ENCODE measurements at places on chromosomes 2 and 18. TPM values are rescaled to one million over a fixed set of nuclear protein-coding genes. Genes with fewer than 3 reads are reported as not detected.

The PTPRN gene
- total RNA-seq: not detected

DNA sequence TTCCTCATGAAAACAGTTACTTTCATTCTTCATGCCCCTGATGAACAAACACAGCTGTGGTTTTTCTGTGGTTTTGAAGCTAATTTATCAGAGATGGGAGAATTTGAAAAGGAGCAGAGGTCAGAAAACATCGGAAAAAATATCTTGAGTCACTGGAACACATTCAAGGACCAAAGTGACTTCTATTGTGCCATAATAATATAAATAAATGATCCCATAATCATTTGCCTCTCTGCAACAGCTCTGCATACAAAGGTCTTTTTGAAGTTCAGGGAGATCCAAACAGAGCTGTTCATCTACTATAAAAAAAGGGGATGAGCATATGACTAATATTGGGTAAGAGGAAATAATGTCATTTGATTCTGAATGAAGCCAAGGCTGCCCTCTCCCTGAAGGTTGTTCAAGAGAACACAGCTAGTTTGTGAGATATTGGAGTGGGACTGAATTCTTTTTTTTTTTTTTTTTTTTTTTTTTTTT is 201.3 kb upstream of the GALNT5 start:
- no peak for DNase-seq

GRCh38 chr18:36576339-36576738 is 252.5 kb downstream of the TPGS2 start:
- DNase-seq: no peak

The DTNA gene
- not detected for total RNA-seq

- peak; percentile 86 for DNase-seq
These were observed 3.5 kb downstream of the CDK5R2 start for GRCh38 chr2:218962859-218963492.

GRCh38 chr2:215324811-215325210 is 13.0 kb downstream of the ATIC start:
- no peak for DNase-seq

The OXER1 gene
- total RNA-seq: not detected

DNA sequence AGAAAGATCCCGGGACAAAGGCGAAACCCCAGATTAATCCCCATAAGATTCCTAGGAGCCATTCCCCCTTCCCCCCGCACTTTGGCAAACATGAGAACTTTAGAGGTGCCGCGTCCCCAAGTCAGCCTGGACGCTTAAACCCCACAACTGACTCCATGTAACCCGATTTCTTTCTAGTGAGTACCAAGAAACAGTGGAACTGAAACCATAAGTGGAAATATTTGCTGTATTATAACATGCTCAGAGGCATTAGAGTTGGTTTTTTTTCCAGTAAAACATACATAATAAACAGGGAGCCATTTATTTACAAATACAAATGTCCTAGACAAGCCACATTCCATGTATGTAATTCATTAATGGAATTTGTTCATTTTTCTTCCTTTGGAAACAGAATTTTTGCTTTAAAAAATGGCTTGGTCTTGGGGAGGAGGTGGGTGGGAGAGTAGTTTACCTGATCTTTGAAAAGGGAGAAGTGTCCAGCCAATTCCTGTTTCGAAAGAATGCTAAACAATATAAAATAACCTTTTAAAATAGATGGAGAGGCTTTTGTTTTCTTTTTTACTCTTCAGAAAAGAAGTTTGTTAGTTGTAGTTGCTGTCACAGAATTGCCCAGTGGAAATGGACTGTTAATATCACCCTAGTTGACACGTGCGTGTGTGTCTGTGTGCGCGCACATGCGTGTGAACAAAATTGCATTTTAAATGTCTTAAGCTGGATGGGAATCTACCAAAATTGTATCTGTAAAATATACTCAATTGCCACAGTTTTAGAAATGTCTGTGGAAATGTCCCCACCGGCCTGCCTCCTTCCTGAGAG is 10.6 kb downstream of the POU3F3 start:
- no peak for DNase-seq

The REG1B gene
- not detected for total RNA-seq

GRCh38 chr2:47771211-47771610 is 11.7 kb upstream of the MSH6 start:
- DNase-seq: no peak

Data from activated naive CD8-positive, alpha-beta T cell treated with anti-CD3 and anti-CD28 coated beads, Interleukin-2, amount 10 ng/mL, durations not matched to agents 7 days and 5 days (primary cell).